AG08395 (cell line): ENCODE measurements at places on chromosomes 6 and 20.

- DNase-seq: no peak
Observed at GRCh38 chr6:168637834-168638233, 196.8 kb downstream of the SMOC2 start.

GRCh38 chr20:8757146-8757545 is 311.7 kb upstream of the PLCB4 start:
- peak; percentile 80 for DNase-seq

DNA sequence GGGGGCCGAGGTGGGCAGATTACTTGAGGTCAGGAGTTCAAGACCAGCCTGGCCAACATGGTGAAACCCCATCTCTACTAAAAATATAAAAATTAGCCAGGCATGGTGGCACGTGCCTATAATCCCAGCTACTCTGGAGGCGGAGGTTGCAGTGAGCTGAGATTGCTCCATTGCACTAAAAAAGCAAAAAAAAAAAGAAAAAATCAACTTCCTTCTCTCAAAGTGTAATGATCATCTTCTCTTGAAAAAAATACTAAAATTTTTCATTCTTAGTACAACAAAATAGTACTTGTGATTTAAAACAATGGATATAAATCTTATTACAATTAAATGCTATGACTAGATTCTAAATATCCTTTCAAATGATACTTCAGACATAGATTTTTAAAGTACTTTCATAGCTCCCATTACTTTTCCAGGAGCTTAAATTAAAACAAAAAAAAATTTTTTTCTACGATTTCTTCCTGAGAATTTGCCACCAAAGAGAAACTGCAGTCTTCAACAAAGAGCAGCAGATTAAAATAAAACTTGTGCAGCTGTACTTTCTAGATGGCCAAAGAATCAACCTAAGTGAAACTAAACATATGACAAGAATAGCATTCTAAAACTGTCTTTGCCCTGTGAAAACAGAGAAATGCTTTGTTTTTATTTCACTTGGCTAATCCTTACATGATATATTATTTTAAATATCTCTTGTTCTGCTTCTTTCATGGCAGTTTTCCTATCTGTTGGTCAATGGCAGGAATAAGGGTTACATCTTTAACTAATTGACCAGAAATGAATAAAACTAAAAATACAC is 75.2 kb downstream of the MAP3K5 start:
- DNase-seq: no peak

GRCh38 chr6:121810158-121811032 is 374.9 kb downstream of the GJA1 start:
- peak; percentile 7 for DNase-seq

GRCh38 chr6:12148317-12148801 is 136.2 kb downstream of the HIVEP1 start:
- peak; percentile 46 for DNase-seq

GRCh38 chr6:26223228-26223627 is 136.0 kb downstream of the HFE start:
- DNase-seq: no peak

GRCh38 chr20:22526512-22527012 is 57.8 kb downstream of the FOXA2 start:
- no peak for DNase-seq

DNA sequence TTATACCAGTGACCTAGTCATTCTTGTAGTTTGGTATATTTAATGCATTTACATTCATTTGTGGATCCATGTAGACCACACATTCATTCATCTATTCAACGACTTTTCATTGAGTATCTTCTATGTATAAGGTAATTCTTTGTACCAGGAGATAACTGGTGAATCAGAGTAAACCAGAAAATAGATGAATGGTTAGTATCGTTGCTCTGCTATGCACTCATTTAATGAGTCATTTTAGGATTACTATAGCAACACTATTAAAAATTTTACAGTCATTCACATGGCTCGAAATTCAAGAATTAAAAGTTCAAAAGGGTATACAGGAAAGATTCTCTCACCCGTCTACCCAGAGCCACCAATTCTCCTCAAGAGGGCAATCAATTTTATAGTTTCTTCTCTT is 26.8 kb downstream of the DOK5 start:
- no peak for DNase-seq

DNA sequence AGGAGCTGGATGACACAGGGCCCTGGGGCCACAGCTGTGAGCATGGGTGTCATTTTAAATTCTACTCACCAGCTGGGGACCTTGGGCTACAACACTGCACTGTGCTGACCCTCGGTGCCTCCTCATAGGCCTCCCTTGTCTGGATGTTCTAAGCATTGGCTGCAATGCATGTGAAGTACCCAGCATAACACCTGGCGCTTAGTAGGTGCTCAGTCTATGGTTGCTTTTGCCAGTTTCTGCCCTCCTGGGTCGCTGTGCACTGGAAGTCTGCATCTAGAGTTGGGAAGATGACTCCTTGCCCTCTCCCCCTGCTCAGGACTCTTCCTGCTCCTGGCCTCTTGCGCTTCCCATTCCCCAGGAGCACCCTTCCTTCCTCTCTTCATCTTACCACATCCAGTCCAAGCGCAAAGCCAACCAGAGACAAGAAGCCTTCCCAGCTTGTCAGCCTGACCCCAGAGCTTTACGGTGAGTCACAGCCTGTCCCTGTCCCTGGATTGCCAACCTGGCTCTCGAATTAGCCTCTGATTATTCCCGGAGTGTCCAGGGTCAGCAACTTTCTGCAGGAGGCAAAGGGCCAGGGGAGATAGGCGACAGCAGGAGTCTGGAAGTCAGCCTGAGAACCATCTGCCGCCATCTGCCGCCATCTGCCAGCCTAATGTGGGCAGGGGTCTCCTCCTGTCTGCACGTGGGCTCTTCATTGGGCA is 8.8 kb downstream of the SLC13A3 start:
- DNase-seq: no peak

GRCh38 chr6:131565056-131565455 is 8.0 kb upstream of the ARG1 start:
- DNase-seq: no peak

- DNase-seq: no peak
Observed at GRCh38 chr6:137787016-137787415, 80.0 kb upstream of the TNFAIP3 start.

DNA sequence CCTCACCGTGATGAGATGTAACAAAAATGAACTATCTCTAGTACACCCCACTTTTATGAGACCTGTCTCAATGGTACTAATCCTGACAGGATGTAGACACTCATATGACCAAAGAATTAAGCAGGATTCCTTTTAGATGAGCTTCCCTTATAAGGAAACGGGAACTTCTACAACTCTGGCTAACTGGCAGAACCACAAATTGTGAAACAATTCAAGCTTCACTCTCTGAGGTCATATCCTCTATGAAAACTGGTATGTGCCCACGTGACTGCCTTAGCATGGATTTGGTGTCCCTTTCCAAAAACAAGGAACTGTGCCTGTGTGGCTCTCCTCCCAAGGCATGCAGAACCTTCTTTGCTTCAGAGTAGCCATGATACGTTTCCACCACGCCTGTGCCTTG is 14.1 kb upstream of the CPNE5 start:
- DNase-seq: peak; percentile 78

GRCh38 chr6:106086814-106087175 is 659 bp downstream of the PRDM1 start:
- no peak for DNase-seq

- no peak for DNase-seq
Observed at GRCh38 chr20:34495916-34496315, 20.3 kb upstream of the DYNLRB1 start.

DNA sequence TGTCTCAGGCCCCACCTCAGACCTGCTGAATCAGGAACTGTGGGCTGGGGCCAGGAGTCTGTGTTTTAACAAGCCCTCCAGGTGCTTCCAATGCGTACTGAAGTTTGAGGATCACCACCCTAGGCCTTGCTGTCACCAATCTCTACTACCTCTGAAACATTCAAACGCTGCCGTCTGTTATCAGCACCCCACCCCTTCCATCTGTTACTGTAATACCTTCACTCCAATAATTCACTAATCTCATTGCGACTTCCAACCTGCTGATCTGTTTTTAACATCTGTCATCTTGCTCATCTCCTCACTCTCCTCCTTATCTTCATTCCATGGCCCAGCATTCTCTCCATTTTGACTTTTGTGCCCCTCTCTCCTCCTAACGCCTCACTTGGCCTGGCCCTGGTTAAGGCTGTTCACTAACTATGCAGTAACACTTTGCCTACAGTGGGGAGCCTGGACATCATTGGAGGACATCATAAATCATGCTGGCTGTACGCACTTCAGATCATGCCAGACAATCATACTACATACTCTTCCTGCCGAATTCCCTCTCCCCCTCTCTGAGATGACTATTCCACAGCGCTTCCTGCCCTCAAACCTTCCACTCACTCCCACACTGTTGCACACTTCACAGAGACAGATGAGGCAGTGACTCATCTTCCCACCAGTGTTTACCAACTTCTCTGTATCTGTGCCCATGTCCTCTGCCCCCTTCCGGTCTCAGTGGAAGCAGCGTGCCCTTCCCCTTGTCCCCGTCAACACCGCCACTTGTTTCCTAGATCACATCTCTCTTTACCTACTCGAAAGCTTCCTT is 3.0 kb upstream of the GUCA1B start:
- peak; percentile 64 for DNase-seq

GRCh38 chr20:54019585-54019984 is 50.8 kb downstream of the BCAS1 start:
- no peak for DNase-seq

- no peak for DNase-seq
Observed at GRCh38 chr20:21289651-21290050, 13.5 kb upstream of the XRN2 start.

DNA sequence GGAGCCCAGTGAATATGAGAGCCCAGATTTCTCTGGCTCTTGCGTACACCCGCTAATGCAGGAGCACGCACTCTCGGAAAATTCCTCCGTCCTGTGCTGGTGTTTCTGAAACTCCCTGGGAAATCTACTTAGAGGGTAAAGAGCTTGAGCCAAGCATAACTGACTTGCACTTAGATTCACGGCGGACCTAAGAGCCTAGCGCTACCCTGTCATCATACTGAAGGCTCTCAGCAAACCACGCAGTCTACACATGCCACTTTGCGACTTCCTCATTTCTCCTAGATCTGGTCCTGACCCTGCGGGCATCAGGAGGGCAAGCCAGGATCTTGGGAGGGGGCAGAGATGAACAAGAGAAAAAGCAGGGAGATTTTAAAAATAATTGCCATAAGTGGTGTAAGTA is 324.7 kb downstream of the CD83 start:
- DNase-seq: no peak

DNA sequence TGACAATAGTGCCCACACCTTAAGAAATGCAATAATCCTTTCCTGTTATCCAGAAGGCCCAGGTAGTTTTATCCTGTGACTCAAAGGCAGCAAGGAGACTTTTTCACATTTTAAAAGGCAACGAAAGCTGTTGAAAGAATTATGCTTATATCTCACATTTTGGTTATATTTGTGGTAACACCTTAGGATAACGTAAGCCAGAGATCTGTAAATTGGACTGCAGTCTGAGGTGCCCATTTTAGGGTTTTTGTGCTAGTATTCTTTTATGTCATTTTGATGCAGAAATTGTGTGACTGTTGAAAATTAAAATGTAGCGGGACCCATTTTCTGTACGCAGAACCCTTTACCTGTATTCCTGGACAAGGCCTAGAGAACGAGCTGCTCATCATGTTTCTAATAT is 24.3 kb upstream of the MTHFD1L start:
- DNase-seq: no peak

DNA sequence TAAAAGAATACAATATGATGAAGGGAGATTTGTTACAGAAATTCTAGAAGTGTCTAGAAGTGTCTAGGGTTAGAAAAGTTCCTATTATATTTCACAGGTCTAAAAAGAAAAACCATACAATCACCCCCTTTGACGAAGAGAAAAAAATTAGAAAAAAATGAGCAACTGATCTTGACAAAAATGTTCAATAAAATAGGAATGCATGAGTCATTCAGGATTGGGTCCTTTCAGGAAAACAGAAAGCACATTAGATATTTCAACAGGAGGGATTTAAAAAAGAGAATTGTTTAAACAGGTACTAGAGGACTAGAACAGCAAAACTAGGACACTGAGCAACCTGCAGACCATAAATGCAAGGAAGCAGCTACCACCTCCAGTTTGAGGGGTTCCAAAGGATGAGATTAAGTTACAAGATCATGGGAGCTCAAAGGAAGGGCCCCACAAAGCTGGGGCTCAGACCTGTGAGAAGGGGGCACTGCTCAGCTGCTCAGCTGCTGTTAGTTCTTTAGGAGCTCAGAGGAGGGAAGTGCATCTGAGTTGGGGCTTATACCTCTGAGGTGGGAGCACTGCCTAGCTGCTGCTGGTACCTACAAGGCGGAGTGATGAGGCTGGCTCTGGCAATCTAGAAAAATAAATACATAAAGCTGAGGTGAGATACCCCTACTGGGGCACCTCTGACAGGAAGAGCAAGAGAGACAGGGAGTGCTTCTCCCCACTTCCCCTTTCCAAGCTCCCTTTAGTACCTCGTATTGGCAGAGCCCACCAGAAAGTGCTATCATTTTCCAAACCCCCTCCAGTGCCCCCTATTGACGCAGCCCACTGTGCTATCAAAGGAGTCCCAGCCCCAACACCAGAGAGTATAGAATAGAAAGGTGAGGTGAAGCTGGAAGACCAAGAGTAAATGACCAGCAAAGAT is 27.1 kb upstream of the BEND6 start:
- DNase-seq: no peak

- no peak for DNase-seq
Observed at GRCh38 chr20:44656448-44656847, 4.9 kb upstream of the ADA start.

DNA sequence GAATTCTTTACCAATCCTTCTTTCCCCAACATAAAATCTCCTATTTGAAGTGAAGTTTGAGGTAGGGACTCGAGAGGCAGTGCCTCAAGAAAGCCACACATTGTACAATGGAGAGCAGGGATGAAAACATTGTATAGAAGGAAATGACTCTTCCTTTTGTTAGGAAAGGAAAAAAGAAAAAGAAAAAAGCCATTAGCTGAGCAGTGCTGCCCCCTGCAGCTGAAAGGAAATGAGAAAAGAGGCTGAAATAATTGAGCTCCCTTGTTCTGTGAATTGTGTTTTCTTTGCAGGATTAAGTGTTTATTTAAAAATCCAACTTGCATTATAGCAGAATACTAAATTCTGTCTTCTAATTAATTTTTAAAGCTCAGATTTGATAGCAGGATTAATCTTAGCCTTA is 162.9 kb upstream of the SASH1 start:
- peak; percentile 44 for DNase-seq

DNA sequence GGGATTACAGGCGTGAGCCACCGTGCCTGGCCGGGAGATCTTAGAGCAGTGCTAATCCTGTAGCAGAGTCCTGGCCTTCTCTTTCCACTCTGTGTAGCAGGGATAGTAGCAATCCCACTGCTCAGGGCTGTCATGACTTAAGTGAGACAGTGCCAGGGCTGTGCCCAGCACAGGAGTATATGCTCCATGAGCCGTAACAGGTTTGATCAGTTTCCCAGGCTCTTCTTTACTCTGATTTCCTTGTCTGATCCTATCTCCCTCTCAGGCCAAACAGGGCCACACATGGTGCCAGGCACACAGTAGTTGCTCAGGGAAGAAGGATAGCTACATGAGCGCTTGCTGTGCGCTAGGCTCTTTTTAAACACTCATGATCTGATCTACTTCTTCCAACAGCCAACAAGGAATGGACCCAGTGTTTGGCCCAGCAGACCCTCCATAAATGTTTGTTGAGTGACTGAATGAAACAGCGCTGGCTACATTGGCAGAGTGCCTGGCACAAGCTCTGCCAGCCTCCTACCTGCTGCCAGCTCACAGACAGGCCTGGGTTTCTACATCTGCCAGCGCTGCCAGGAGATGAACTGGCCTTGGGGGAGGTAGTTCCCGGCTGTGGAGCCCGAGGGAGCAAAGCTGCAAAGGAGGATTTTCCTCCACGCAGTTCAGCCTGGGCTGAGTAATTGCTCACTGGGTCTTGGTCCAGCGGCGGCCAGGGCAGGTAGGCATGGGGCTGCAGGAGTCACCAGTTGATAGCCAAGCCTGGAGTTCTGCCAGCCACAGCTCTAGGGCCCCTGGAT is 36.9 kb downstream of the SNAI1 start:
- DNase-seq: no peak
